Glutamatergic neuron (in vitro differentiated cells): ENCODE measurements at places on chromosomes 2 and 18.

DNA sequence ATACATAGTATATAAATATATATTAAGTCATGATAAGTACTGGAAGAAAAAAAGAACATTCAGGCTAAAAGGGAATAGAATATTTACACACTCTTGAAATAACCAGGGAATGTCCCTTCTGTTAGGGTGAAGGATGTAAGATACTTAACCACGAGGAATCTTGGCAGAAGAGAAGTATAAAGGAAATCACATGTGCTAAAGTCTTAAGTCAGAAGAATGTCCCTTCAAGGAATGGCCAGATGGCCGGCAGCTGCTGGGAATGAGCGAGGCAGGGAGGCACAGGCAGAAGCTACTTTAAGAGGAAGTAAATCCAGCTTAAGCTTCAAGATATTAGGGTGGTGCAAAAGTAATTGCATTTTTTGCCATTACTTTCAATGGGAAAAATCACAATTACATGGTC is 5.5 kb downstream of the CCDC102B start:
- DNase-seq: no peak

GRCh38 chr18:31439807-31440325 is 7.7 kb upstream of the DSG3 start:
- DNase-seq: no peak

DNA sequence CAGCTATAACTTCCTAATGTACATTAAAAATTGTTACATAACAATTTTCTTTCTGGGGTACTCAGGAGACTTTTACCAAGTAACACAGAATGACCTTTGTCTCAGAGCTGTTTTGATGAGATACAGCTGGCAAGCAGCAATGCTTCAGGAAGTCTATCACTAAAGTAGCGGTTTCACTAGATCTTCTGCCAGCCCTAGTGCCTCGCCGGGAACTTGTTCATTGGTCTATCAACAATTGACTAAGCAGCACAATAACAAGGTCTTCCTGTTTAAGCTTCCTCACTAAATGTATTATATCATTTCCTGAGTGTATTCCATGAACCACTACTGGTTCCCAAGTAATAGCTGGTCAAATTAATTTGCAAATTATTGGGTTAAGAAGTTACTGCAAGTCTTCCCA is 69.2 kb downstream of the TRIP12 start:
- no peak for DNase-seq

GRCh38 chr2:160989778-160990177 is 170.4 kb upstream of the TANK start:
- no peak for DNase-seq
